ENCODE measurements at places on chromosomes 7 and 10. TPM values are rescaled to one million over a fixed set of nuclear protein-coding genes. Genes with fewer than 3 reads are reported as not detected.

NODAL gene
- total RNA-seq, result not detected

ARHGEF35 gene
- total RNA-seq, result 13.2 TPM

HOXA11 gene
- not detected for total RNA-seq

SEC61A2 gene
- 4.3 TPM for total RNA-seq

DNA sequence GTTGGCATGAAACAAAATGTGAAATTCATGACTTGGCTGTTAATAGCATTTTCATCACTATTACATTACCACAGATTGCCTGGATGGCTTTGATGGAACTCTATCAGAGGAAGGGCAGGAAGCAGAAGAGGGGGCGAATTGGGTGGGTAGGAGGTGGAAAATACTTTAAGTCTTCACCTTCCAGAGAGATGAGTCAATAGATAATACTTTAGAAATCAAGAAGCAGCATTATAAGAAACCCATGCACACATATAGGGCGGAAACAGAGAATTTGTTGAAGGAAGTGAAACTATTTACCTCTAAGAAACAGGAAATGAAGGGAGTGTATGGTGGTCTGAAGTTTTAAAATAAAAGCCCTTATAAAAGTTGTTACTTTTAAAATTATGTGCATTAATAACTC, 152.1 kb upstream of the TARP start:
- H3K27me3 ChIP-seq, result no peaks in the 10 kb centered on the region
- no peak for DNase-seq
- no peak overlapping the region for H3K27ac ChIP-seq
- no peaks in the 10 kb centered on the region for H3K4me1 ChIP-seq

DNA sequence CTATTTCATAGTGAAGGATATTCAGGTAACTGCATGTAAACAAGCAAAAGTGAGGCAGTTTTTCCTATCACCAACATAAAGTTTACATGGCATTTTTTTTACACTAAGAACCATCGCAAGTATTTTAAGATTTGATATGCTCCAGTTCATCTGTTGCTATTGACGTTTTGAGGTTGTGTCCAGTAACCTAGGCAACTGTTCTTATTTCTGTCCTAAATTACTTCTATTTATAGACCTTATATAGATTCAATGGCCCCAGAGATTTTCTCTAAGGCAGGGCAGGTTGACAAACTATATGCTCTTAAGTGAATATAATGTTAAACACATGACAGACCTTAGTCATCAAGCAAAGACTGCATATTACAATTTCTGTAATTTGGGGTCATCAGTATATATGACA, 830.2 kb upstream of the LRRTM3 start:
- DNase-seq, result no peak
- no peaks in the 10 kb centered on the region for H3K36me3 ChIP-seq
- H3K4me3 ChIP-seq, result no peak overlapping the region
- H3K27ac ChIP-seq, result no peak overlapping the region
- no peaks in the 10 kb centered on the region for H3K4me1 ChIP-seq

GRCh38 chr10:114708717-114709335, 50.8 kb upstream of the ABLIM1 start:
- H3K36me3 ChIP-seq, result no peaks in the 10 kb centered on the region
- no peaks in the 10 kb centered on the region for H3K27me3 ChIP-seq
- H3K27ac ChIP-seq, result no peak overlapping the region
- no peak overlapping the region for H3K4me3 ChIP-seq
- DNase-seq, result no peak
- H3K4me1 ChIP-seq, result peaks cover 6% of the 10 kb centered on the region

DNA sequence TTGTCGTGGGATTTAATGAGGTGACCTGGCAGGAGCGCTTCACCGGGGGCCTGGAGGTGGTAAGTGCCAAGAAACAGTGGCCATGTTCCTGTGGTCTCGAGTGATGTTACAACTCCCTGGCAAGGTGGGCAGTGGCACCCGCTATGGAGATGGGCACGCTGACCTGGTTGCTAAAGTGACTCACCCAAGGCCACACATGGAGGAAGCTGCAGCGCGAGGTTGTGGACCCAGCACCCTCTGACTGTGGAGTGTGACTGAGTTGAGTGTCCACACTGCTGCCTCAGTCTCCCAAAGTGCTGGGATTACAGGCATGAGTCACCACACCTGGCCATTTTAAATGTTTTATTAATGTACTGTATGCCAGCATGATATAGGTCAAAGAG, 73.2 kb downstream of the RGS10 start:
- no peaks in the 10 kb centered on the region for H3K36me3 ChIP-seq
- H3K27ac ChIP-seq, result no peak overlapping the region
- no peaks in the 10 kb centered on the region for H3K27me3 ChIP-seq
- H3K4me3 ChIP-seq, result no peak overlapping the region
- DNase-seq, result no peak

GRCh38 chr7:100585511-100586265, at the start of gene LRCH4:
Gene LRCH4 (minus strand): TSS chr7:100586129. CDS start chr7:100586100, 29 bp downstream.
- peaks cover 64% of the 10 kb centered on the region for H3K4me1 ChIP-seq
- H3K4me3 ChIP-seq, result peak within 1 kb of the TSS; percentile 85

Data from upper lobe of left lung (tissue), 6 donors.